Suppressor macrophage (primary cell): ENCODE measurements at places on chromosomes 7 and 10.
A peak's percentile ranks its signal among the peaks of the same experiment; 100 is the strongest.

- no peak for DNase-seq
Measured at GRCh38 chr10:1674501-1674900, 62.8 kb downstream of the ADARB2 start.

DNA sequence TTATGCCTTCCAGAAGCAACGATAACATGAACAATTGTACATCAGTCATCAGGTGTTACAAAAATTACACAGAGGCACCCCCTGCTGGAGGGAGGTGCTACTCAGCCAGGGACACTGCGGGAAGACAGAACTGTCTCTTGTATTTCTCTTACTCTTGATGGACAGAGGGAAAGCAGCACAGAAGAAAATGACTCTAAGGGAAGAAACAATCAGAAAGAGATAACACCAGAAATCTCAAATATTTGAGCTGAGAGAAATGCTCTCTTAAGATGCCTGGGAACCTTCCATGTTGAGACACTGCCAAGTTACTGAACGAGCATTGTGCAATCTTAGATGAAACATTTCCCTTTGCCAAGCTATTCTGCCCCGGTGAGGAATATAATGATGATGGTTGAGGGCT, 227.6 kb upstream of the NPSR1 start:
- no peak for DNase-seq

DNA sequence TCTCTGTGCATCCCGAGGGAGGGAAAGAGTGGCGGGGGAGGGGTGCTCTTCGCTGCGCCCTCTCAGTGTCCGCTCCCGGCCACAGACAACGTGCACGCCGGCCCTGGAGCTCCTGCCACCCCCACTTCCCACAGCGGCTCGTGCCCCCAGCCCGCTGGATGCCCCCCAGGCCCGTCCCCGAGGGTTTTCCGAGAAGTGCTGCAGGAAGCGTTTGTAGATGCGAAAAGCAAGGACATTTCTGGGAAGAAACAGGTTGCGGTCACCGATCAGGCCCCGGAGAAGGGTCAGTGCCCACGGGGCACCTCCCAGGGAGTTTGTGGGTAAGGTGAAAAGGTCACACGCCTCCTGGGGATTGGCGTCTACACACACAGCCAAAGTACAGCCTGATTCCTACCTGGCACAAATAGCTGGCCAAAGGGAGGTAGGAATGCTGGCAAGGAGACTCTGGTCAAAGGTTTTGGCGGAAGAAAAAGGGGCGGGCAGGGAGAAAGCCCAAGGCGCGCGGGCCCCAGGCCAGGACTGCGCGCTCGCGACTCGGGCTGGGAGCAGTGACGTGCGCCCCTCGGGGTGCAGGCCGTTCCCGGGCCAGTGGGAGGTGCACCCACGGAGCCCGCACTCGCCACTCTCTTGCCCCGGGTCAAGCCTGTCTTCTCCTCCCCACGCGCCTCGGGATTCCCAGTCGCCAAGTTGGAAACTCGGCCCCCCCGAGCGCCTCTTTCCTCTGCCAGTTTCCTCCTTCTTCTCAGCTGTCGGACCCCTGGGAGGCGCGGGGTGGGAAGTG, 1.5 kb upstream of the NRP1 start:
- DNase-seq, result peak; percentile 85

- DNase-seq, result no peak
Measured at GRCh38 chr7:114793155-114793845, 128.6 kb upstream of the MDFIC start.

DNA sequence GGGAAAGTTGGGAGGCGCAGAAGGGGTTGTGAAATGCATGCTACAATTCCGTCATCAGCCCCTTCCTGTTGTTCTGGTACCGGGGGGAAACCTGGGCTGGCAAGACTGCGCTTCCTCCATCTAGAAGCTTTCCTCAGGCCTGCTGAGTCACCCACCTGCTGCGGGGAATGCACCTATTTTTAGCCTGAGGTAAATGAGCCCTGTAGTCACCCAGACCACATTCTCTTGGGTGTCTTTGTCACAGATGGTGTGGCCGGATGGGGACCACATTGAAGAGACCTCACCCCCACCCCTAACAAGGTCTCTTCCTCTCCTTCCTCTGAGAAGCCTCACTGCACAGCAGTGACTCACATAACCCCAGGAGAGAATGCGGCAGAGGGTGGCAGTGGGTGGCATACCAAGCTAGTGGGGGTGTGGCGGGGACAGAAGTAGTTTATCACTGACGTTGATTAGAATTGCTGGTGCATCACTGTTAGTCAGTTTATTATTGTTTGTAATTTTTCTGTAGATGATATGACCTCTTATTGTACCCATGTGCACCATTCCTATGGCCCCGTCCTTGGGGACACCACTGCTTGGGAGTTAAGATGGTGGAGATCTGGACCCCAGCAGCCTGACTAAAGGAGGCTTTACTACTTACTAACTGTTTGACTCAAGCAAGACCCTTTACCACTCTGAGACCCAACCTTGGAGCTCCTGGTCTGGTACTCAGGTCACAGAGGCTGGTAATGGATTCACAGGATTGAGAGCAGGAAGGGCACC, 83.0 kb upstream of the DUSP5 start:
- DNase-seq, result peak; percentile 73

DNA sequence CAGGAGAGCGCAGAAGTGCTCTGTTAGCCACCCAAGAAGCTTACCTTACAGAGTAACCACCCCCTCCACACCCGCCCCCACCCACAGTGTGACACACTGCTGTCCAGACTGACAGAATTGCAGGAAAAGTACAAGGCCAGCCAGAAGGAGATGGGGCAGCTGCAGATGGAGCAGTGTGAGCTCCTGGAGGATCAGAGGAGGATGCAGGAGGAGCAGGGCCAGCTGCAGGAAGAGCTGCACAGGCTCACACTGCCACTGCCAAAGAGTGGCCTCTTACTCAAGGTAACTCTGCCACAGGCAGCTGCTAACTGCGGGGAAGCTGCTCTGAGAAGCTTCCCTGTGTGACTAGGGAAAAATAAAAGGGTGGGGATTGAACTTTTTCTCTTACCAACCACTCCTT, 17.6 kb downstream of the CCDC136 start:
- no peak for DNase-seq
